ENCODE measurements at places on chromosomes 12 and 14.

DNA sequence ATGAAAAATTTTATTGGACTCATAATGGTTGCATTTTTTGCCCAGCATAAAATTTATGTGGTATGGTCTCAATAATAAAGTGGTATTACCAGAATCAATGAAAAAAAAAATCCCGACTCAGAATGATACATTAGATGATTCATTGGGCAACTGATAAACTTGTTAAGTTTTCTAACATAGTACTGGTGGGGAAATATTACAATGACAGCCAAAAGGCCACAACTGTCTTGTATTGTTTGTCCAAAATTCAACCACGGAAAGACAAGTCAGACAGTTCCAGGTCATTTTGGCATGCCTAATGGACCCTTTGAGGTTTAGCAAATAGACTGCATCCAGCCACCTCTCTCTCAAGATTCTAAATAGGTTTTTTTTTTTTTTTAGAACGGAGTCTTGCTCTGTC is 70.5 kb upstream of the TRIM9 start:
- DNase-seq = no peak

DNA sequence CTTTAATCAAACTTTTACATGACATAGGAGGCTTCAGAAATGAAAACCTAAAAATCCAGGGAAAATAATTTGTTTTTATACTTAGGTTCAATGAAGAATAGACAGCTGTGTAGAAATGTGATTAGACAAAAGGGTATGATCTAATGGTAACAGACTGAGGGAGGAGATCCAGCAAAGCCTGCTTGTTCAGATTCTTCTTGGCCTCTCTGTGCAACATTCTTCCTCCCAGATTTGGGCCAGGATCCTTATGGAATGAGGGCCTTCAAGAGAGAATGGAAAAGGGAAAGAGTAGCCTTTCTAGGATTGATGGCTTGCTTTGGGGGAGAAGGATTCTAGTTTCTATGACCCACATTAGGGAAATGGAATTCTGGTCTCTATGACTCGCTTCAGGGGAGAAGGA is 94.5 kb upstream of the G2E3 start:
- DNase-seq = no peak

GRCh38 chr12:102638777-102639176 is 158.4 kb upstream of the IGF1 start:
- DNase-seq = no peak

GRCh38 chr12:27426743-27427487 is 19.6 kb upstream of the SMCO2 start:
- no peak for DNase-seq

- no peak for DNase-seq
Measured at GRCh38 chr14:20438664-20439063, 2.7 kb upstream of the KLHL33 start.

GRCh38 chr14:60184146-60184904 is 19.1 kb upstream of the DHRS7 start:
- DNase-seq = no peak

GRCh38 chr12:47811072-47811396 is 8.7 kb downstream of the HDAC7 start:
- DNase-seq = no peak

GRCh38 chr14:23118506-23119362 is at the start of gene CEBPE:
TSS of gene CEBPE (minus strand) at chr14:23119255. CDS start at chr14:23119091, 164 bp downstream.
- DNase-seq = no peak

DNA sequence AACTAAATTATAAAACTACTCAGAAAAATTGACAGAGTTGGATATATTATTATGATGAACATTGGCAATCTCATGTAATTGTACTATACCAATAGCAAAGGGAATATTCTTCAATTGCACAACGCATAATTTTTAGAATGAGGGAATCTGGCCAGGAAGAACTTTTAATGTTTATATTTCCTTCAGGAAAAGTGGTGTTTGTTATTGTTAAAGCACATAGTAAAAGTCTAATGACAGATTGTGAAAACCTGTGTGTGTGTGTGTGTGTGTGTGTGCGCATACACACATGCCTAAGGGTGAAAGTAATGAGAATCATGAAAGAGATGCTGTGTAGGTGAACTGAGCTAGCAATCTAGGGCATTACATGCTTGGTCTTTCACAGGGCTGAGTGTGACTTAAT is 877.7 kb downstream of the SLC6A15 start:
- DNase-seq = no peak

- no peak for DNase-seq
Measured at GRCh38 chr14:92280554-92281262, 42.3 kb upstream of the SLC24A4 start.
